Neural crest cell (in vitro differentiated cells): ENCODE measurements at places on chromosomes 6 and 20.

DNA sequence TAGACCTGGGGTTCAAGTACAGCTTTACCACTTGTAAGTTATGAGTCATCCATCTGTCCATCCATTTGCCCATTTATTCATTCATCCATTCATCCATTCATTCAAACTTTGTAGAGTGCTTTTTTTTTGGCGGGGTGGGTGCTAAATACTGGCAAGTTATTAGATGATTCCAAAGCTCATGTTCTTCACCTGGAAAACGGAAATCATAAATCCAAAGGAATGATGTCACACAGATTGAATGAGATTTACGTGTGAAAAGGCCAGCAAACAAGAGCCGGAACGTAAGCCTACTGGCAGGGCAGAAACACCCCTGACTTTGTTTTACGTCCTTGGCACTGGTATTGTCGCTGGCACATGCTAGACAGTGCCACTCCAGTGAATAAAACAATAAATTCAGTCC, 480.9 kb upstream of the CHD6 start:
- DNase-seq = no peak

- no peak for DNase-seq
Observed at GRCh38 chr6:88662163-88662580, 301.2 kb downstream of the RNGTT start.

DNA sequence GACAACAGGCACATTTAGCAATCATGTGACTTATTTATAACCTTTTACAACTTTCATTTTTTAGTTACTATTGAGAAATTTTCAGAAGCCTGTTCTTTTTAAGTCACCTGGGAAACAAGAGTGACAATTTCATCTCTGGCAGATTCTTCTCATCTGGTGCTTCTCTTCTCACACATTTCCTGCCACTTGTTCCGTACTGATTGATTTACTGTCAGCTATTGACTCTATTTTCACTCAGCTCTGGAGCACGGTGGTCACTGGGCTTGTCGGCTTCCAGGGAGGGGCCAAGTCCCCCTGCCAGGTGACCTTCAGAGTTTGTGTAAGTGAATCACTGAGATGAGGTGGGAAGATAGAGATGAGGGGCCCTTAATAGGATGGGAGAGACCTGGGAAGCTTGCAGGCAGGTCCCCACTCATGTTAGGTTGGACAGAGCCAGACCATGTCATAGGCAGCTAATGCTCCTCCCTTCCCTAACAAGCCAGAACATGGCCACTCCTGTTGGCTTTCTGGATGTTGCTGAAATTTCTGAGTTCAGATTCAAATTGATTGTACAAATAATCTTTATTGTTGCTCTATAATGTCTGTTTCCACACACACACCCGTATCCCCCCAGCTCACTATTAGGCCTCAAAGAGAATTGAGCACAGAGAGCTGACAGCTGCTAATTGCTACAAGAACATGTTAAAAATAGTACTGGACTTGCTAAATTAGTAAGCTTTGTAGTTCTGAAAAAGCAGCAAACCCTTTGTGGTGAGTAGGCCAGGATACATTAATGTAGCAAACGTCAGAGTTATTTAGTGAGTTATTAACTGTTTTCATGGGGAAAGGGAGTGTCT, 13.3 kb downstream of the DUSP22 start:
- no peak for DNase-seq

GRCh38 chr6:1856381-1856780, 246.7 kb downstream of the FOXC1 start:
- no peak for DNase-seq

DNA sequence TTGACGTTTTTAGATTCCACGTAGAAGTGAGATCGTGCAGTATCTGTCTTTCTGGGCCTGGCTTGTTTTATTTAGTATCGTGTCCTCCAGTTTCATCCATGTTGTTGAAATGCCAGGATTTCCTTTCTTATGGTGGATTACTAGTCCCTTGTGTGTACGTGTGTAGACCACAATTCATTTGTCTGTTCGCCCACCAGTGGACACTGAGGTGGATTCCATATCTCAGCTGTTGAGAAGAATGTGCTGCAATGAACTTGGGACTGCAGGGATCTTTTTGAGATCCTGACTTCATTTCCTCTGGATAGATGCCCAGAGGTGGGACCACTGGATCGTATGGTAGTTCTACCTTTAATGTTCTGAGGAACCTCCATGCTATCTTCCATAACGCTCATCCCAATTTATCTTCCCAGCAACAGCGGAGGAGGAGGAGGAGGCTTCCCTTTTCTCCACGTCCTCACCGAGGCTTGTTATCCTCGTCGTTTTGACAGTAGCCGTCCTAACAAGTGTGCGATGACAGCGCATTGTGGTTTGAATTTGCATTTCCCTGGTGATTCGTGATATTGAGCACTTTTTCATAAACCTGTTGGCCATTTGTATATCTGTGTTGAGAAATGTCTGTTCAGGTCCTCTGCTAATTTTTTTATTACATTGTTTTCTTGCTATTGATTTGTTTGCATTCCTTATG, 62.4 kb downstream of the CDH4 start:
- no peak for DNase-seq

DNA sequence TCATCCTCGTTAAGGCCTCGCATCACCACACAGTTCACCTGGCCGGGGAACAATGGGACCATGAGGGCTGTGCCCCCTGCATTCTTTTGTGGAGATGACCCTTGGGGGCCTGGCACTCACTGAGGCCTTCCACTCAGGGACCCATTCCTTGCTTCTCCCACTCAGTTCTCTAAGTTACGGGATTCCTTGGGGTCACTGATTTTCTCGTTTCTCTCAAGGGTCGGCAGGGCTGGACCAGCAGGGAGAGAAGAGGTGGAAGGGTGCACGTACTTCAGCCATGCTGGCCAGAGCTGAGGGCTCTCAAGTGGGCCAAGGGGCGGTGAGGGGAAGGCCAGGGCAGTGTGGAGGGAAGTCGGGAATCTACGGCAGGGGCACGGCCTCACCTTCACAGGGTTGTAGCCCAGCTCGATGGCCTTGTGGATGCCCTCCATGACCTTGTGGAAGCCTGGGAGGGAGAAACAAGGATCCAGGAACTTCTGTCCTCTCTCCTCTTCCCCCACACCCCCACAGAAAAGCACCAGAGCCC, 20.8 kb downstream of the MOCS1 start:
- no peak for DNase-seq

GRCh38 chr6:40163924-40164323, 229.7 kb upstream of the MOCS1 start:
- no peak for DNase-seq

DNA sequence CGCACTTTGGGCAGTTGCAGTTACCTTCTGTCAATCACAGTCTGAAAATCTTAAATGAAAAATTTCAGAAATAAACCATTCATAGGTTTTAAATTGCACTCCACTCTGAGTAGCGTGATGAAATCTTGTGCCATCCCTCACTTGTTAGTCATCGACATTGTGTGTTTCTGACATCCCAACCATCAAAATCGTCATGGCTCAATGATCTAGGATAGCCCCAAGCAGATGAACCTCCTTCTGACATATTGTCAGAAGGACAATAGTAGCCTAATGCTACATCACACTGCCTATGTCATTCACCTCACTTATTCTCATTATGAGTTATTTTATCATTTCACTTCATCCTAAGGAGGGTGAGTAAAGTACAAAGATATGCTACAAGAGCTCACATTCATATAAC, 284.8 kb downstream of the PTPRK start:
- no peak for DNase-seq

DNA sequence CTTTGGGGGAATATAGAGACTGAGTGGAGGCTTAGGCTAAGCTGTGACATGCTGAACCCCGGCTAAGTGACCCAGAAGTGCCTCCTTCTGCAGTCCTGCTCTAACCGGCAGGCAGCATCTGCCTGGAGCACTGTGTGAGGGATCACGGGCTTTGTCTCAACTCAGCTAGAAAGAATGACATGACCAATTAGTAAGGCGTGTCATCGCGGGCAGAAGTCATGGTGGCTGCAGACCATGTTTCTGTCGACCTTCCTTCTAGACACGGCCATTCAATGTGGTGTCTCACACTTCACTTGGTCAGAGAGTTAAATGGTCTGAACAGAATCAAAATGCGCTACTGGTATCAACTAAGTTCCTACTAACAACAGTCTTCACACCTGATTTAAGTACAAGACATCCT, 35.0 kb downstream of the HUS1B start:
- DNase-seq = no peak

- DNase-seq = no peak
Observed at GRCh38 chr6:24460966-24461365, 28.4 kb downstream of the GPLD1 start.

- DNase-seq = no peak
Observed at GRCh38 chr6:81623106-81623759, 129.2 kb downstream of the TENT5A start.

- no peak for DNase-seq
Observed at GRCh38 chr20:34891166-34892062, 15.0 kb downstream of the ACSS2 start.

- DNase-seq = no peak
Observed at GRCh38 chr20:62133864-62134263, 9.3 kb downstream of the PSMA7 start.

DNA sequence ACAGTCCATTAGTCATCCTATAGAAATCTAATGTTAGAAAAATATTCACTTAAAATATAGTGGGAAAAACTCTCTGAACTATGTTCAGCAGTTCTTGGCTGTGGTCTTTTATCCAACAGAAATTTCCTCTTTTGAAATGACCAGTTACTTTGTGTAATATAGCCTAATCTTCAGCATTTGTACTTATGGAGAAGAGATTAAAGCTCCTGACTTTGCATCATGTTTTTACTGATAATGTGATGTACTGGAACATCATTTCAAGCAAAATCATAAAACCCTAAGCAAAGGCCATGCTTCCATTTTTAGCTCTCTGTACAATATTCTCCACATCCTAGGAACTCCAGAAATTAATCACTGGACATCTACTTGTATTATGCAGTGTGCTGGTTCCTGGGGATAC, 430.8 kb upstream of the RUNX2 start:
- no peak for DNase-seq

- DNase-seq = no peak
Observed at GRCh38 chr20:46350986-46351267, 42.6 kb upstream of the CDH22 start.

DNA sequence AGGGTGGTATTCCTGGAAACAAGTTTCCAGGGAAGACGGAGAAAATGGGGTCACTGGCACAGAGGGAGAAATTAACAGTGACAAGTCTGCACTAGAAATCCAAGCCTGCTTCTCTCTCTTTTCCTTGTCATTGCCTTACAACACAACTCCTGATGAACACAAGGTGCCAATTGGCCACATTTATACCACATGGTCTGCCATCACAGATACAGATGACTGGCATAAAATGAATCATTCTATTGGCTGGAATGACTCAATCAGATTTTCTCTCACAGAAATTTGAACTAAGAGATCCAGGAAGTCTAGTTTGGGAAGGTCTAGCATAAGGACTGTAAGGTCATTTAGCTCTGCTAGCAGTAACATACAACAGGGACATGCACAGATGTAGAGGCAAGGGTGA, 190.3 kb downstream of the LINC00237 start:
- no peak for DNase-seq

GRCh38 chr20:57754190-57754589, 44.4 kb upstream of the PMEPA1 start:
- no peak for DNase-seq

GRCh38 chr20:17505636-17506517, 25.3 kb downstream of the BFSP1 start:
- no peak for DNase-seq

DNA sequence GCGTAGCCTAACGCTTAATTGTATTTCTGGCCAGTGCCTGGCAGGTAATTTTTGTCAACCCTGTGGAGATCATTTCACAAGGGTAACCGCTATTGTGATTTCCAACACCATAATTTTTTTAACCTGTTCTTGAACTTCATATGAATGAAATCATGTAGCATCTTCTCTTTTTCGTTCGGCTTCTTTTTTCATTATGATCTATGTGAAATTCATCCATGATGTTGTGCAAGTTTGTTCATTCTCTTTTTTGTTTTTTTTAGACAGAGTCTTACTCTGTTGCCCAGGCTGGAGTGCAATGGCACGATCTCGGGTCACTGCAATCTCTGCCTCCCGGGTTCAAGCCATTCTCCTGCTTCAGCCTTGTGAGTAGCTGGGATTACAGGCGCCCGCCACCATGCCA, 42.5 kb upstream of the TGM3 start:
- DNase-seq = no peak

GRCh38 chr20:25275813-25276532, 28.1 kb downstream of the PYGB start:
- DNase-seq = no peak

GRCh38 chr6:165301372-165302246, 7.8 kb downstream of the C6orf118 start:
- DNase-seq = no peak
